Activated naive CD8-positive, alpha-beta T cell treated with anti-CD3 and anti-CD28 coated beads, Interleukin-2, amount 10 ng/mL, durations not matched to agents 7 days and 5 days (primary cell): ENCODE measurements at places on chromosomes 4 and X.

DNA sequence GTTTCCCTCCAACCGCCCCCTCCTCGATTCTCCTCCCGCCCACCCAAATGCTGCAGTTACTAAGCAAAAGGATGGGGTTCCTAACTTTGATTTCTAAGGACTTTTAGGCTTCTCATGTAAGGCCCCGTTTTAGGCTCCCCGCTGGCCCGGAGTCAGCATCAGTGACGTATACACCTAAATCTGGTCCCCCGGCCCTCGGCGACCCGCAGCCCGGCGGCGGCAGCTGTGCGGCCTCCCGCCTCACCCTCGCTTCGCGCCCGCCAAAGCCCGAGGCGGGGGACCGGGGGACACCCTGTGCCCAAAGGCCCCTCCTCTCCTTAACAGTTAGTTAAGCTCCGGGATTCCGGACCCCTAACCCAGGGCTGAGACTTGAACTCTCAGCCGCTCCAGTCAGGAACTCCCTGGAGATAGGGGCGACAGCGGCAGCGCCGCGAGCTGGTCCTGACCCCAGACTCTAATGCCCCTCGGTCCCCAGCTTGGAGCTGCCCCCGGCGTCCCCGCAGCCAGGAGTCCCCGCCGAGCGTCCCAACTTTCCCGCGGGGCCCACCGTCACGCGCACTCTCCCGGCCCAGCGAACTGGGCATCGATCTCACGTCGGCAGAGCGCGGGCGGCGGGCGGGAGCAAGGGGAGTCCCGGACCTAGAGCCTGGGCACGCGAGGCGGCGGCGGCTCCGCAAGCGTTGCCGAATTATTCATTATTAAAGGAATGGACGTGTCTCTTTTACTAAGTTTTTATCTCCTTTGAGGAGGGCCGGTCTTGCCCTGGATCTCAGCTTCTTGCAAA, 1.5 kb upstream of the NR3C2 start:
- H3K27ac ChIP-seq, result peak overlapping the region; percentile 92
- peak overlapping the region; percentile 99 for H3K4me3 ChIP-seq
- DNase-seq, result peak; percentile 68
- H3K4me1 ChIP-seq, result peaks cover 19% of the 10 kb centered on the region

DNA sequence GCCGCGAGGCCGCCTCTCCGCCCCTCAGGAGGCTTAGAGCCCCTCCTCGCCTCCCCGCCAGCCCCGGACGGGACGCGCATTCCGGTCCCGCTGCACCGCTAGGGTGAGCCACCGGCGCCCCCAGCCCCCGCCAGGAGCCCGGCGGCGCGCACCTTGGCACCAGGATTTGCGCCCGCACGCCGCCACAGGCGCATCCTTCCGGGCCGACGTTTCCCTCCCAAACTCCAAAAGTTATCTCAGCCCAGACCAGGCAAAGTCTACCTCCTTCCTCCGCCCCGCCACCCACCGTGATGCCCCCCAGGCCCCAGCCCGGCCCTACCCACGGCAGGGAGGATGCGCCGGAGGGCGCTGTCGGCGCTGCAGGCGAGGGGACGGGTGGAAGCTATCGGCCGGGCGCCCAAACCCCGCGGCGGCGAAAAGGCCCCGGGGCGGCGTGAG, 538 bp downstream of the SCML2 start:
- H3K4me3 ChIP-seq, result peak overlapping the region; percentile 74
- peaks cover 6% of the 10 kb centered on the region for H3K4me1 ChIP-seq
- H3K36me3 ChIP-seq, result no peaks in the 10 kb centered on the region
- H3K27me3 ChIP-seq, result peaks cover 39% of the 10 kb centered on the region

DNA sequence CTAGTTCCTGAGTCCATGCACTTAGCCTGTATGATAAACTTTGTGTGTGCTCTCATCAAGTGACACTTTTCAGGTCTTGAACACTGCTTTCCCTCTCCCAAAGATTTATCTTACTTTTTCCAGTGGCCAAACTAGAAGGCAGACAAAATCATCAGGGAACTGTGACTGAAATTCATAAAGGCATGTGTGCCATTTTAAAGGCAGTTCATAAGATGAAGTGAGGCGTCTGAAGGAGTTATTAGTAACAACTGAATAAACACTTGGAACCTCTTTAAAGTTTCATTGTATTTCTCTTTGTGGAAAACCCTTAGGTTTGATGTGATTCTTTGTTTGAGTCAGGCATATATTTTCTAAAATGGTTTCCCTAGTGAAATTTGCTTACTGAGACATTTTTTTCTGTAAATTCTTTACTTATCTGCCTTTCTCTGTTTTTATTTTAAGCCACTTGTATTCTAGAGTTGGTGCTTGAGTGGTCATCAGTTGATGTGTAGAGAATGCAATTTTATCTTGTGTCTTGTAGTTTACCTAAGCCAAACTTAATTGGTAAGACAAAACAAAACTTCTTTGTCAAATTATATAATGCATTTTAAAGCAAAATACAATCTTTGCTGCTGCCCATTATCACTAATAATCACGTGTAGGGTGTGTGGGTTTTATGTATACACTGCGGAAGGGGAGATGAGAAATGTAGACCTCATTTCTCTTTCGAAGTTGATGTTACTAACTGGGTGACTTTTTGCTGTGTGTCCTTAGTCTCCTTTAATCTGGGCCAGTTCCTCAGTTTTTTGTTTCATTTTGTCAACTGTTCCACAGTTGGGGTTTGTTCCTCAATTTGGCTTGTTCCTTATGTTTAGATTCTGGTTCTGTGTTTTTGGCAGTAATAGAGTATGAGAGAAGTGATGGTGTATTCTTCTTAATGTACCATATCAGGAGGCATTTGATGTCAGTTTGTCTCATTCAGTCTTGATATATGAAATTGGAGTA, 56.8 kb downstream of the RBPJ start:
- H3K36me3 ChIP-seq, result peaks cover 10% of the 10 kb centered on the region

DNA sequence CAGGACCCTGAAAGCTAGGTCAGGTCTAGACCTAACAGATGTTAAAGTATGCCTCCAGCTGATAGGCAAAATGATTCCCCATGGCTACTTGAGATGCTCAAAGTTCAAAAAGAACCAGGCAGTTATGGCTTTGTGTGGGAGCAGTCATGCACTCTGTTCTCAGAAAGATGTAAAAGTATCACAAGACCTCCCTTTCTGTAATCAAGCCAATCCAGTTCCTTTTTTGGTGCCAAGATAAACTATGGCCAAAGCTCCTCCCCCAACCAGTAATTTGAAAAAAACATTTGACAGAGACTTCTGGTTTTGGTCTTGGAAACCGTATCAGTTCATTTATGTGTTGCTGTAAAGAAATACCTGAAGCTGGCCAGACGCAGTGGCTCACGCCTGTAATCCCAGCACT, 340.9 kb downstream of the CHIC1 start:
- H3K27ac ChIP-seq, result no peak overlapping the region
- no peaks in the 10 kb centered on the region for H3K36me3 ChIP-seq
- no peaks in the 10 kb centered on the region for H3K4me1 ChIP-seq
- no peak overlapping the region for H3K4me3 ChIP-seq

DNA sequence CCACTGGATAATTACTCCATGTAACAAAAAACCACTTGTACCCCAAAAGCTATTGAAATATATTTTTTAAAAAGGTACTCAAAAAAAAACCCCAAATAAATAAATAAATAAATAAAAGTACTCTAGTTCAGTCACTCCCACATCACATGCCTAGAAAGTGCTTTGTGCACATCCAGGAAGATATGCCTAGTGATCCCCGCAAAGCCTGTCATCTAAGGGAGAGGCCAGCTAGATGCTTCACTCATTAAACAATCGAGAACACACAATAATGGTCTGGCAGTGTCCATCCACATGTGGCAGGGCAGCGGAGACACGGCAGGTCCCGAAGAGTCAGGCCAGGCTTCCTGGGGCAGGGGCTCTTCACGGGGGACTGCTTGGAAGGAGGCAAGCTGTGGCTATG, 47.6 kb downstream of the RAB33B start:
- H3K4me1 ChIP-seq, result peaks cover 11% of the 10 kb centered on the region
- H3K27ac ChIP-seq, result no peak overlapping the region
- H3K27me3 ChIP-seq, result peaks cover 2% of the 10 kb centered on the region

- no peak overlapping the region for H3K27ac ChIP-seq
- no peak overlapping the region for H3K4me3 ChIP-seq
- no peak for DNase-seq
- no peaks in the 10 kb centered on the region for H3K27me3 ChIP-seq
These were observed 178.9 kb upstream of the GPC4 start for GRCh38 chrX:133594156-133594555.

DNA sequence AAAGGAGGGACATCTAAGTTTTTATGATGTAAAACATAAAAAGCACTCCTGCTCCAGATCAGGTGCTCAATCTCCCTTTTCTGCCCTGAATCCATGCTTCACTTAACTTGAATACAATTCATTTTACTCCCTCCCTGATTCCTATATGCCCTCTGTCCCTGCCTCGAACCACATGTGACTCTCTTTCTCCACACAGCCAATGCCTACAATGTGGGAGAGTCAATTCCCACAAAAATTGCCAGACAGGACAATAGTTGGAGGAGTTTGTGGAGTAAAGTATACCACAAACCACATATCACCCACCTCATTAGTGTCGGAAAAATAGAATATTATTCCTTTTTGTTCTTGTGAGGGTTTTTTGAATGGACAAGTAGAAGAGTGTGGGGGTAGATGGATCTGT, 9.7 kb downstream of the AMMECR1 start:
- peaks cover 3% of the 10 kb centered on the region for H3K36me3 ChIP-seq
- H3K27ac ChIP-seq, result no peak overlapping the region
- peaks cover 7% of the 10 kb centered on the region for H3K4me1 ChIP-seq
- no peak overlapping the region for H3K4me3 ChIP-seq

GRCh38 chr4:47672696-47673095, 165.2 kb downstream of the CORIN start:
- H3K4me3 ChIP-seq, result no peak overlapping the region
- H3K36me3 ChIP-seq, result no peaks in the 10 kb centered on the region
- no peak overlapping the region for H3K27ac ChIP-seq
